ENCODE measurements at places on chromosomes 3 and 15.

- peak; percentile 84 for DNase-seq
These were observed at the start of gene DNAJA4 for GRCh38 chr15:78264304-78265136. Gene DNAJA4 (plus strand): TSS chr15:78264562. CDS start chr15:78264764, 202 bp downstream.

DNA sequence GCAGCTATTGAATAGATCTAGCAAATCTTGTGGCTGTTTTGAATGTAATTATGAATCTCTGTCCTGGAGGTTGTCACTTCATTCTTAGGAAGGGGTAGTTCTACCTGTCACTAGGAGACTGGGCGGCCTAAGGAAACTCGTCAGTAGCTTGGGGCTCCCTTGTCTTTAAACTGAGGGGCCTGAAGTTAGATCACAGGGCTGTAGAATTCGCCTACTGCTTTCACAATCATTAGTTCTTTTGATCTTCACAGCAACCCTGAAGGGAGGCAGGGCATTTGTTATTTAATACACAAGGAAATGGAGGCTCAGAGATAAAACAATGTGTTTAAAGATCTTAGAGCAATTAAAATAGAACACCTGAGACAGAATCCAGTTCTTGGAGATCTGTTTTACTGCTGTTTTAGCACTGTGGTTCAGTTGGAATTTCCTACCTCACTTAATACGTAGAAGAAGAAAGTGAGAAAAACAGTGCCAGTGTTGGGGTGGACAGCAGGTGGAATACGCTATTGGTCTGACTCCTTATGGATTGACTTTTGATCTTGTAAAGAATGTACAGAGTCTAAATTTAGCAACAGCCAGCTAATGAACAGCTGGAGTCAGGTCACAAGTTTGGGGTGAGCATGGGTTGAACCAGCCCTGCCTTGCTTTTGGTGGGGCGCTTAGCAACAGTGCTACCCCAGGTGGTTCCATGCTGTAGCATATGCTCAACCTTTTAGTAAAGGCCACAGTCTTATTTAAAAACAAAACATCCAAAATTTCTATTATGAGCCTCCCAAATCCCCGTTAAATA, 71.4 kb upstream of the BHLHE40 start:
- no peak for DNase-seq

- DNase-seq: no peak
These were observed 142.9 kb upstream of the BFSP2 start for GRCh38 chr3:133256787-133257483.

GRCh38 chr15:91420689-91421088, 320.6 kb downstream of the SV2B start:
- no peak for DNase-seq

GRCh38 chr3:11996480-11996879, 7.7 kb upstream of the SYN2 start:
- DNase-seq: no peak

GRCh38 chr3:38555149-38555840, 59.2 kb downstream of the EXOG start:
- DNase-seq: no peak

GRCh38 chr3:182400838-182401237, 392.5 kb upstream of the ATP11B start:
- DNase-seq: no peak

GRCh38 chr3:150005243-150006112, 34.8 kb upstream of the PFN2 start:
- DNase-seq: no peak

All from cardiac septum (tissue), 1 donor.